ENCODE measurements at places on chromosomes 11 and 22.

GRCh38 chr11:114260483-114260882 is 35.7 kb upstream of the NNMT start:
- DNase-seq: no peak

- no peak for DNase-seq
Measured at GRCh38 chr22:44919691-44920090, 90.1 kb downstream of the PHF21B start.

DNA sequence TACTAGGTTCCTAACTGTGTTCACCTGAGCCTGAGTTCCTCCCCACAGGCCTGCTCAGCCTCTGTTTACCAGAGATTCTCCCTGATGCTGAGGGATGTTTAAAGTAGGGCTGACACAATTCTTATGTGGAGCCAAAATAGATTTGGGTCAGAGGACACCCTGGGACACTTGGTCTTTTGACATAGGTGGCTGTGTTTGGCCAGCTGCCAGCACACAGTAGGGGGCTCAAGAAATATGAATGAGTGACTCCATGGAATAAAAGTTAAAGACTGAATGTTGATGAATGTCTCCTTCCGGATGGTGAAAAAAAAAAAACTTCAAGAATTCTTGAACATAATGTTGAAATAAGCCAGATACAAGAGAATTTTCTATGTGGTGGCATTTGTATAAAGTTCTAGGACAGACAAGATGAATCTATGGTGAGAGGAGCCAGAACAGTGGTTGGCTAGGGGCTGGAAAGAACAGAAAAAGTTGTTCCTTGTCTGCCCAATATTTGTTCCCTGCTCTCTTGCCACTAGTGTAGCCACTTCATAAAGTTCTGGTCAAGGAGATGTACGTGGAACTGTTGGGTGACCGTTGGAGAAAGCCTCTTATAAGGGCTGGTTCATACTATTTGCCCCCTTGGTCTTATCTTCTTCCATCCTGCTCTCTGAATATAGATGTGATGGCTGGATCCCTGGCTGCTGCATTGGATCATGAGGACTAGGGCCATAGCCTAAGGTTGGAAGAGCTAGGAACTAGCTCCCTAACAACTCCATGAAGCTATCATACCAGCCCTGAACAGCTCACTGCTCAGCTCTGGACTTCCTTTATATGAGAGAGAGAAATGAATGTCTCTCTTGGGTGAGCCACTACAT is 40.3 kb upstream of the SMTN start:
- no peak for DNase-seq

DNA sequence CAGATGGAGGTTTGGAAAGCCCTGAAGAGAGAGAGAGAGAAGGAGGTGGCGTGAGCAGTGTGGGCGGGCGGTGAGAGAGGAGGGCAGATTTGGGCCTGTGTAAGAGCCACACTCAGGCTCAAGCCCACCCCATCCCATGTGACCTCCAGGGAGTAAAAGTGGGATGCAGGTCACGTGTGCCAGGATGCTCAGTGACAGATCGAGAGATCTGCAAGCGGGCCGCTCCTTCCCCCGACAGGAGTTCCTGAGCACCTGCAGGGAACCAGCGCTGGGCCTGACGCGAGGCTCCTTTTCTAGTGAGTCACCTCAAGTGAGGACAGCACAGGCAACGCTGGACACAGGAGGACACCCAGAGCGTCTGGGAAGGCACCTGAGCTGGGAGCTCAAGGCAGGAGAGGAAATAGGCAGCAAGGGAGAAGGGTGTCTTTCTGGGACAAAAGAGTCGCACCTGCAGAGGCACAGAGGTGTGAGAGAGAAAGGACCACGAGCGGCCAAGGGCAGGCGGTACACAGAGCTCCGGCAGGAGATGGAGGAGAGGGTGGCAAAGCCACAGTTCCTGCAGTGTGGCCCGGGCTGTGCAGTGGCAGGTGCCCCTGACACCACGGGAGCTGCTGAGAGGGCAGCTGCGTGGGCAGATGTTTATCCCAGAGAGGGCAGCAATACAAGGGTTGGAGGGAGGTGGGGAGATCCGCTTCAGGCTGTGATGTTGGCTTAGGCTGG is 1294.8 kb downstream of the TBC1D22A start:
- DNase-seq: no peak

- DNase-seq: peak; percentile 22
Measured at GRCh38 chr11:22244986-22245592, 52.2 kb downstream of the ANO5 start.

- DNase-seq: no peak
Measured at GRCh38 chr11:112016088-112016764, 9.0 kb upstream of the DLAT start.

Data from K562 (cell line).